ENCODE measurements at places on chromosomes 2 and 18.

GRCh38 chr2:46954951-46955571 lies 39.5 kb upstream of the MCFD2 start:
- peak; percentile 98 for DNase-seq

DNA sequence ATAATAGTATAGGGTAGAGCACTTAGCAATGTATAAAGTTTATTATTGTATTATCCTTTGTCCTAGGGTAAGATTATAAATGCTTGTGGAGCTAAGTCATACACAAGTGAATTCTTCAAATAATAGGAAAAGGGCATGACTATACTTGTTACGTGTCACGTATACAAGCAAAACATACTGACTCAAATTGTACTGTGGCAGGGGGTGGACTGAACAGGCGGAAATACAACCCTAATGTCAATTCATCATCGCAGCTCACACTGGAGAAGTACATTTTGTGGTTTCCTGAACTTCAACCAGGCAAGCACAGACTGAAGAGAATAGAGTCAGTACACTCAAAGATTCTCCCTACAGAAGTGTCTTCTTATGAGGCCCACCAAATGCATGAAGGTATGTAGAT lies 201.0 kb downstream of the MBD2 start:
- DNase-seq, result no peak

- DNase-seq, result no peak
Observed at GRCh38 chr18:75053028-75053629, 155.8 kb downstream of the PTGR3 start.

- no peak for DNase-seq
Observed at GRCh38 chr2:220937245-220937644, 634.9 kb downstream of the EPHA4 start.

DNA sequence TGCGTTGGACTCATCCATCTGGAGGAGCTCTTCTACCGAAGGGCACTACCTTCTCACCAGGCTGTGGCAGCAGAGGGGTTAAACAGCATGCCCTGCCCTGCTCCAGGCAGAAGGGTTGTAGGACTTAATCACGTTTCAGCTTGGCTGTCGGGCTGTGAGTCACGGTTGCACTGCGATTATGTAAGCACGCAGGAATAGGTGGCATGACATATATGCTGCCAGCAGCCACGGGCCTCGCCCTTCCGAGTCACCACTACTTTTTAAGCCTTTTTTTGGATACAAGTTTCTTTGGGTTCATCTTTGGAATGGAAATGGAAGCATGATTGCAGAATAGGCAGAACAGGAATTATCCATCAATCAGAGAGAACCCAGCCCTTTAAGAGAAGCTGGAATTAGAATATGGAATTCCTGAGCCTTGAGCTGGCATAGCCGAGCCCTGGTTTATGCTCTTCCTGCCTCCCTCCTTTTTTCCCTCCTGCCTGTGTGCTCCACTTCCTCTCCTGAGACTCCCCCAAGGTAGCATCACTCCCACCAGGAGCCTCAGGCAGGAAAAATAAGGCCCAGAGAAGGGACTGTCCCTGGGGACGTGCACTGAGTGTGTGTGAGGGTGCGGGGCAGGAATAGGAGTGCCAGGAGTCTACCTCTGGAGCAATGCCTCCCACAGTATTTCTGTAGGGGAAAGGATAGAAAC lies 86.8 kb downstream of the SEMA4F start:
- peak; percentile 93 for DNase-seq

DNA sequence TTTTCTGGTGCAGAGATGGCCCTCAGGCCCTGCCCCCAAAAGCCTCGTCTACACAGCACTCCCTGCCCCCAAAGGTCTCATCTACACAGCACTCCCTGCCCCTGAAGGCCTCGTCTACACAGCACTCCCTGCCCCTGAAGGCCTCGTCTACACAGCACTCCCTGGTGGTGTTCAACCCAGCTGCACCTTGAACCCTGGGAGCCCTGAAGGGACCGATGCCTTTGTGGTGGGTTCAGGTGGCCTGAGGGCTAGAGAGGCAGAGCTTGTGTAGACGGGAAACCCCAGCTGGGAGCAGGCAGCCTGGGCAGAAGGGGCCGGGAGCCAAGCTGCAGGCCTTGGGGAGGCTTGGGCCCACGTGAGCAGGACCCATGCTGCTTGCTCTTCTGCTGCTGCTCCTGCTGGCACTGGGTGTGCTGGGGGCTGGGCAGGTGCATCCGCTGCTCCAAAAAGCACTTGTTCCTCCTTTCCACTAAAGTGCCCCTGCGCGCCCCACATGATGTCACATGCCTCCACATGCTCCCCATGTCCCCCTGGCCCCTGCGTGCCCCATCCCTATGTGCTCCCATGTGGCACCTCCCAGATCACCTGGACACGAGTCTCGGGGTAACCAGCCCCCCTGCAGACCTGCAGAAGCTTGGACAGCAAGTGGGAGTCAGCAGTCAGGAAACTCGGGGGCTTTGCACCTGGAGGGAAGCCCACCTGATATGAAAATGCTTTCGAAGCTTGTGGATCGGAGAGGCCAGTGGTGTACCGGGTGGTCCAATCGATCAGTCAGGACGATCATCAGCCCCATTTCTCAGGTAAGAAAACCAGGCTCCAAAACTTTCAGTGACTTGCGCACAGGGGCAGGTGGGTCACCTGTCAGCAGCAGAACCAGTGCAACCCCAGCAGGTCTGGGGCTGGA lies 94.9 kb upstream of the CTDP1 start:
- DNase-seq, result no peak

- DNase-seq, result no peak
Observed at GRCh38 chr2:39000552-39000951, 110.9 kb downstream of the ARHGEF33 start.

DNA sequence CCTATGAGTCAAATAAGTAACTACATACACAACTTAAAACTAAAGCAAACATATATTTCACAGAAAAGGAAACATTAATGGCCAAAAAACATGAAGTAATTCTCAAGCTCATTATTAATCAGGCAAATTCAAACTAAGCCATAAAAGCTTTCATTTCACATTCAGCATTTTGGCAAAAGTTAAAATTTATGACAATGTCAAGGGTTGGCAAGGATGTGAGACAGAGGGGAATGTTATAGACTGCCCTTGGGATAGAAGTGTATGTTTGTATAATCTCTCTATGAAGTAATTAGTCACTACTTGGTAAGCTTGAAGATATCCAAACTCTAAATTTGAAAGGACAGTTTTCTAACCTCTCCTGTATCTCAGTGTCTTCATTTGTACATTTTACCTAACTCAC lies 539.4 kb downstream of the RIT2 start:
- no peak for DNase-seq

- DNase-seq, result no peak
Observed at GRCh38 chr2:221229099-221229498, 343.0 kb downstream of the EPHA4 start.

DNA sequence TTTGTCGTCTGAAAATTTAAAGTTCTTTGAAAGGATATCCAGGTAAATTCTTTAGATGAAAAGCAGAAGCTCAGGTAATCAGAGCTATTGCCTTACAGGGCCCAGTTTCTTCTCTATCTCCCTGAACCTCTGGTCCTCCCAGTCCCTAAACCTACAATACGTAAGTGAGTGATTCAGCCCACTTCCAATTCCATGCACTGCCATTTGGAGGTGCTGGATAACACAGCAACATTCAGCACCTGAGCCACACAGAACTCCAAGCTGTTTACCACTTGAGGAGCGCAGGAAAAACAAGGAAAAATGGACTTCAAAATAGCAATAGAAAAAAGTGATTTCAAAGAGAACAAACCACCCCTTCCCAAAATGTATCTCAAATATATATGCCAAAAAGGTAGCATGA lies 105.0 kb upstream of the DNAJC10 start:
- no peak for DNase-seq

GRCh38 chr2:175136334-175137215 lies 31.4 kb downstream of the ATF2 start:
- DNase-seq, result no peak

DNA sequence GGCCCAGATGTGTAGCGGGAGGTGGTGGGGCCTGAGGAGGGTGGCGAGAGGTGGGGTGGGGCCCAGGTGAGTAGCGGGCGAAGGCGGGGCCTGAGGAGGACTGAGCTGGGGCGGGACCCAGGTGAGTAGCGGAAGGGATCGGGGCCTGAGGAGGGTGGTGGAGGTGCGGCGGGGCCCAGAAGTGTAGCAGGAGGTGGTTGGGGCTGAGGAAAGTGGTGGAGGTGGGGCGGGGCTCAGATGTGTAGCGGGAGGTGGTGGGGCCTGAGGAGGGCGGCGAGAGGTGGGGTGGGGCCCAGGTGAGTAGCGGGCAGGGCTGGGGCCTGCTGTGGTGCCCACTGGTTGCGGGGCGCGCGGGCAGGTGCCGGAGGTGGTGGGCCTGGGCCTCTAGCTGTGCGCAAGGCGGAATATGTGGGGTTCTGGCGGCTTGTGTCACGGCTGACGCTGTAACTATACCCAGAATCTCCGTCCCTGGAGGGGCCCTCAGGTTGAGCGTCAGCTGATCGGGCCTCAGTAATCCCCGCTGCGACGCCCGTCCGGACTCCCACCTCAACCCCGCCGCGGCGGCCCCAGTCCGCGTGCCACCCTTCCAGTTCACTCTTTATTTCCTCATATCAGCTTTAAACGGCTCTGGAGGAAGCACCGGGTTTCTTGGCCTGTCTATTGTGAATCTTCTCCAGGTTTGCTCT lies 866 bp upstream of the SF3B6 start:
- no peak for DNase-seq

DNA sequence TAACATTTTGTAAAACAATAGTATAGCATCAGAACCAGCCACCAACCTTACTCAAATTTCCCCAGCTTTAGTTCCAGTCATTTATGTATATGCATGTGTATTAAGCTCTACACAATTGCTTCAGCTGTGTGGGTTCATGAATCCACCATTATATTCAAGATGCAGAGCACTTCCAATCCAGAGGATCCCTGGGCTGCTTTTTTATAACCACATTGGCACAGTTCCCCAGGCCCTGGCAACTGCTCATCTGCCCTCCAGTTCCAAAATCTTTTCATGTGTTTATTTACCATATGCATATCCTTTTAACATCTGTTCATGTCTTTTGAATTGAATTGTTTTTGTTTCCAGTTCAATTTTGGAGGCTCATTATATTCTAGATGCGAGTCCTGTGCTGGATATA lies 482.9 kb upstream of the HS6ST1 start:
- no peak for DNase-seq

GRCh38 chr2:46326231-46326980 lies 29.2 kb downstream of the EPAS1 start:
- DNase-seq, result no peak

- no peak for DNase-seq
Observed at GRCh38 chr18:24731981-24732380, 271.5 kb downstream of the HRH4 start.

GRCh38 chr18:3086871-3087270 lies 73.9 kb upstream of the LPIN2 start:
- DNase-seq, result no peak

DNA sequence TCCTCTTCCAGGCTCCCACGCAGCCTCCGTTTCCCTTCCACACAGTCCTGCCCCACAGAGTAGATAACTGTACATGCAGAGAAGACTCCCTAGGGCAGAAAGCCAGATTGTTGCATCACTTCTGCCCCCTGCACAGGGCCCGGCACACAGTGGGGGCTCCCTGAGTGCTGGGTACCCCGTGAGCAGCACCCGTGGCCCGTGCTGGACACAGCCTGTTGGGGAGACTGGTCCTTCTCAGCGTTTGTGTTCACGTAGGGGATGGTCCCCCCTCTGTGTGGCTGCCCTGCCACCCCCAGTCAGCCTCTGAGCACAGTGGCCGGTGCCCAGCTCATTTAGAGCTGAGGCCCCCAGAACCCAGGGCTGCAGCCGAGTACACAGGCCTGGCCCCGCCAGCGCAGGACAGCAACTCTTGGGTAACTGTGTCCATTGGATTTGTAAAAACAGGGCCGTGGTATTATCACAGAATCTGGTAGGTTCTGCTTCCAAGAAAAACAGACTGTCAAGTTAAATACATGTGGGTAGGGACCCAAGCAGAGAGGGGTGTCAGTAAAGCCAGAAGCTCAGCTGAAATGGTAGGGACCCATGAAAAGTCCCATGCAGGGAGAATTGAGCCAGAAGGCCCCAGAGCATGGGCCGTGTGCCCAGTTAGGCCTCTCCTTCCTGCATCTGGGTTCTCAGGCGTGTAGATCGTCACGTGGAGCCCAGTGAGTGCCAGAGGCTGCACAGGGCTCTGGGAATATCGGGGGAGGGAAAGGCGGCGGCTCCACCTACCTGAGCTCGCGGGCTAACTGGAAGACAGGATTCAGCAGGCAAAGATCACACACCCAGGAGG lies 257.3 kb downstream of the ATAD2B start:
- DNase-seq, result no peak

DNA sequence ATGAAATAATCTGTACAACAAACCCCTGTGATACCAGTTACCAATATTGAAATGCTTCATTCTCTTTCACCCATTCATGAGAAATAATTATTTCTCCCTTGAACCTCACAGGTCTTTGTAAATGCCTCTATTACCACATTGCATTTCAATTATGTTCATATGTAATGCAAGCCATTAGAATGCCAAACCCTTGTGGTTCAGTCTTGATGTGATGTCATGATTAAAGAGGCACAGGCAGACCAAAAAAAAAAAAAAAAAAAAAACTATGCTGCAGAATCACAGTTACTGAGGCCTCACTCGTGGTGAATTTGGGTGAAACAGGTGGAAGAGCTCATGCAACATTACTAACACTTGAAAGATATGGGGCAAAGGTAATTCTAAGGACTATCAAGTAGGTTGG lies 9.4 kb upstream of the EPG5 start:
- DNase-seq, result no peak

DNA sequence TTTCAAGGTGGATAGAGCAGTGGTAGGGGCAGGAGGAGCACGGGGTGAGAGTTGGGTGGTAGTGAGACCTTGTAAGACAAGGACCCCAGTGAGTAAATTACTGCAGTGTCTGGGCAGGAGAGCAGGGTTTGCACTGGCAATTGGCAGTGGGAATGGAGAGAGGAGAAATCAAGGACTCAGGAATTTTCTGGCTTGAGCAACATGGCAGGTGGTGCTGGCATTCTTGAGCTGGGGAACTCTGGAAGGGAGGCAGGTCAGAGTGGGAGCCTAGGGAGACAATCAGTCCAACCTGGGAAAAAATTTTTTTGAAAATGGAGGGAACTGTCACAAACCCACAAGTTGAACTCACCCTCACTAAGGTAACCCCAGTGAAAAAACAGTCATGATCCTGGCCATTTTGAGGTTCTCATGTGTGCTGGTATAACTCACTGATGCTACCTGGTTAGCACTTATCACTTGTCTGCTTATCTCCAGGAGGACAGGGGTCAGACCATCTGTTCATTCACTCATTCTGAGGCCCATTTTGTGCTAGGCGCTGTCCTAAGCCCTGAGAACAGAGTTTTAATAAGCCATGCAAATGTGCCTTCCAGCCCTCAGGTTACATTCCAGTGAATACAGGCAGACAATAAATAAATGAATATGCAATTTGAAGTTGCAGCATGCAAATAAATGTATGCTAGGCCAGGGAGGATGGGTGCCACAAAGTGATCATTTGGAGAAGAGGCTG lies 92.2 kb upstream of the SEC11C start:
- DNase-seq, result no peak
